AG20443 (cell line): ENCODE measurements at places on chromosomes 3 and 15.

- no peak for DNase-seq
Measured at GRCh38 chr15:62850318-62850717, 192.2 kb upstream of the TPM1 start.

- DNase-seq = peak; percentile 93
Measured at GRCh38 chr3:138417559-138417982, 16.8 kb upstream of the ESYT3 start.

- no peak for DNase-seq
Measured at GRCh38 chr15:43232289-43232874, 11.6 kb upstream of the EPB42 start.

- no peak for DNase-seq
Measured at GRCh38 chr15:40134885-40135284, 26.0 kb upstream of the BUB1B start.

DNA sequence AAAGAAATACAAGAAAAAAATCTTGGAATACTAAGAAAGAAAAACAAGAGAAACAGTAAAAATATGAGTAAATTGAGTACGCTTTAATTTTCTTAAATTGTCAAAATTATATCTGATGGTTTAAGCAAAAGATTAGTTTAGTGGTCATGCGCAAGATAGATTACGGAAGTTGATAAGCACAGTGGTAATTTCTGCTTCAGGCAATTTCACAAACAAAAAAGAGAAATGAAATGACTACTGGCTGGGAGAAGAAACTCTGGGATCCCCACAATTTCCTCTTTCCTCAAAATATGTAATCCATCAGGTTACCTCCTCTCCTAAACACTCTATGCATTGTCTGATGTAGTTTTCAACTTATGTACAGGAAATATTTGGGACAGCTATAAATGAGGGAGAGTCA is 9.0 kb downstream of the MYD88 start:
- no peak for DNase-seq

- DNase-seq = no peak
Measured at GRCh38 chr3:166171695-166172094, 334.5 kb upstream of the BCHE start.

GRCh38 chr15:60413231-60413824 is 15.5 kb upstream of the ANXA2 start:
- DNase-seq = peak; percentile 32

DNA sequence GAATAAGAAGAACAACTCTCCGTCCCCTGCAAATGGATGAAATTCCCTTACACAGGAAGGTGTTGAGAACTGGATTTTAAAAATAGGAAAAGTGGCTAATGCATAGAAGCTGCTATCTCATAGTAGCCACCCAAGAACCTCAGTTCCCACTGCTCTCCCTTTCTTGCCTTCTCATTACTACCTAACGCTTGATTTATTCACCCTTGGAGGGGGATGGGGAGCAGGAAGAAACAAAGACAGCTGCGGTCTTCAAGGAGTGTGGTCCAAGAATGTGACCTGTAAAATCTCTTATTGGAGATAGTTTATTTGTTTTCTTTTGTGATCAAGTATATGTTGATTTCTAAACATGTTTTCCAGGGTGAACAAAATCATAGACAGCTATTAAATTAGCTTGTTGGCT is 274.1 kb upstream of the CTNNB1 start:
- DNase-seq = no peak
